HuH-7 (cell line): ENCODE measurements at places on chromosomes 6 and 20.

GRCh38 chr6:24658573-24659560, 7.8 kb downstream of the TDP2 start:
- DNase-seq = no peak

DNA sequence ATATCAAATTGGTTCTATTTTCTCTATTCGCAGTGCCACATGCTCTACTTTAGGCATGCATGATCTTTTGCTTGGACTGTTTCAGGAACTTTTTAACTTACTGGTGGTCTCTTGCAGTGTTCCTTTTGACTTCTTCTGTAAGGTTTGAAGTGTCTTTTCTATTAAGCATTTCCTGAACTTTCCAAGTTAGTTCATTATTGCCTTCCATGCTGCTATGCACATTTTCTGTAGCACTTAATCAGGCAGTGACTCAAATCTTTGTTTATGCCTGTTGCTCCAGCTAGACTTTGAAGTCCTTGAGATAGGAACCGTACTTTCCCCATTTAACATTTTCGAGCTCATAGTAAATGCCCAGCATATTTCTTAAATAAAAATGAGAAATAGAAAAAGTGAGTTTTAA, 52.2 kb downstream of the FAM83B start:
- no peak for DNase-seq

GRCh38 chr6:3383525-3383924, 73.3 kb downstream of the SLC22A23 start:
- peak; percentile 44 for DNase-seq

DNA sequence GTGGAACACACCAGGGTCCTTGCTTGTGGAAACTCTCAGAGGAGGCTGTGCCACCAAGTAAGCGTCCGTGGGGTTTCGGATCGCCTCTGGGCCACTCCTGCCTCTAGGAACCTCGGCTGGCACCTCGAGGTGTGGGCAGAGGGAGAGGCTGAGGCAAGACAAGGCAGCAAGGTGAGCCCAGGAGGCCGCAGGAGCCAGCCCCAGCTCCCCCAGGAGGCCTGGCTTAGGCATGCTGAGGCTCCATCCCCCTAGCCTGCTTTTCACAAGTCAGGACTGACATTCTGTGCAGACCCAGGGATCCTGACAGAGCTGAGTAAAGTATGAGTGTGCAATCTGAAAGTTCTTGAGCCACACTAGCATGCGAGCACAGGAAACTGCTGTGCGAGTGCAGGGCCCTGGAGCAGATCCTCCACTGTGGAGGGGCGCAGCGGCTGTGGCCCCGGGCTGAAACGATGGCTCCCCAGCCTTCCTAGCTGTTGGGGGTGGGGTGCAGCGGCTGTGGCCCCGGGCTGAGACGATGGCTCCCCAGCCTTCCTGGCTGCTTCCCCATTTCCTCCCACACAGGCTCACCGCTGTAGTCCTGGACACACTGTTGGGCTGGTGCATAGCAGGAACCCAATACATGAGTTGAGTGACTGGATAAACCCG, 75.2 kb upstream of the CD93 start:
- DNase-seq = no peak

GRCh38 chr6:106556368-106556960, 72.8 kb downstream of the RTN4IP1 start:
- no peak for DNase-seq
